Activated naive CD4-positive, alpha-beta T cell treated with Interleukin-2 at 50 U/mL for 16 hours (primary cell): ENCODE measurements at places on chromosomes 7 and 10.

GRCh38 chr7:150337659-150338081 is 3.8 kb downstream of the RARRES2 start:
- no peak for DNase-seq

DNA sequence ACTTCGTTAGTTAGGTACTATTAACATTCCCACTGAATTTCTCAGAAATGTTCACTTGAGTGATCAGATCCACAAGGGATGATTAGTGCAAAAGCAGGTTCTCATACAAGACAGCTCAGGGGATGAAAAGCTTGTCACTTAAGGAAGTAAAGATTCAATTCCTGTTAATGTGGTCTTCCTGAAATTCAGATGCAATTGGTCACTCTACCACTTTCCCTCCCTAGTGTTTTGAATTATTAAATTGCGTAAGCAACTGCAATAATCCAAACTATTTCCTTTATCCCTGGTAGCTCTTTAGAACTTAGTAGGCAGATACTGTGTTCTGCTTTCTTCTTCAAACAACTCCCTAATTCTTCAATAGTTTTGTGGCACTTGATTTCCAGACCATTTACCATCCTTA is 121.4 kb downstream of the MAGI2 start:
- no peak for DNase-seq

DNA sequence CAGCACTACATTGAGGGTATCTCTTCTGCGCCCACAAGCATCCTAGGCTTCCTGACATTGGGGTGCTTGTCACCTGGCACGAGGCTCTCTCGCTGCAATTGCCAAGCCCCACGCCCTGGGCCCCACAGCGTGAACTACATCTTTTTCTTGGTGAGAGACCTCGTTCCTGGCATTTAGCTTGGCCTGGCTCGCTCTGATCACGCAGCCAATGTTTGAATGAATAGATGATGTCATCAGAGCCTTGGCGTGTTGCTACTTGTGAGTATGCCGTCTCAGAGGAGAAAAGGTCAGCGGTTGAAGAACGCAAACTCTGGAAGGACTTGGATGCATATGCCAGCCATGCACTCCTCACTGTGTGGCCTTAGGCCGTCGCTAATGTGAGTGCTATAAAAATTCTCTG is 150.2 kb upstream of the AUTS2 start:
- no peak for DNase-seq

DNA sequence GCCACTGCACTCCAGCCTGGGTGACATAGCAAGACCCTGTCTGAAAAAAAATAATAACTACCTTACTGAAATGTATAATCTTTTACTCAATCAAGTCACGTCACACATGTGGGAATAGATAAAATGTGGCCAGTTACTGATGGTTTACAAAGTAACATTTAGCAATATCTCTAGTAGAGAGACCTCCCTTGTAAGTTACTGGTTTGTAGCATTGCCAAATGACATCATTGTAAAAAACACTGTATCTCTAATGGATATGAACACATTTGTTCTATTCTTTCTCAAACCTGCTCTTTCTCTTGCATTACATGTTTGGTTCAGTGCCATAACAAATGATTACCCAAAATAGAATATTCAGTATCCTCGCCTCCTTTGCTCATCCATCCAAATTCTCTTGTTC is 18.8 kb downstream of the TET1 start:
- no peak for DNase-seq

DNA sequence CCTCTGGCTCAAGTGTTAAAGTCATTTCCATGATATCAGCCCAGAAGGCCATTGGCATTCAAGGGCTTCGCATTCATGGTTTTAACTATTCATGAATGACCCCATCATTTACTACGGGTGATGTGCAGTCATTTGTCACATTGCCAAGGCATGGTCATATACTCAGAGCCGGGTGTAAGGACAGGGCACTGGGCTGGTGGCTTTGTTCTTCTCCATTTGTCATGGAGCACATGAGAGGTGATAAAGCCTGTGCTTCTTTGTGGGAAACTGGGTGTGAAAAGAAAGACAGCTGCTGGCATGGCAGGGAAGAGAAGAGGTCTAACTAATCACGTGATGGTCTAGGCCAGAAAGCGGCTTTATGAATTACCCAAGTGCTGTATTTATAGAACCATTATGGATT is 132.2 kb upstream of the PLXNA4 start:
- DNase-seq = no peak

- DNase-seq = no peak
These were observed 244.2 kb downstream of the IPMK start for GRCh38 chr10:58023341-58024073.
